ENCODE measurements at places on chromosomes 1 and 21.

- DNase-seq = no peak
These were observed 126.7 kb downstream of the CDC42BPA start for GRCh38 chr1:227191607-227192006.

GRCh38 chr1:112761714-112762480 is 46.8 kb upstream of the PPM1J start:
- no peak for DNase-seq

DNA sequence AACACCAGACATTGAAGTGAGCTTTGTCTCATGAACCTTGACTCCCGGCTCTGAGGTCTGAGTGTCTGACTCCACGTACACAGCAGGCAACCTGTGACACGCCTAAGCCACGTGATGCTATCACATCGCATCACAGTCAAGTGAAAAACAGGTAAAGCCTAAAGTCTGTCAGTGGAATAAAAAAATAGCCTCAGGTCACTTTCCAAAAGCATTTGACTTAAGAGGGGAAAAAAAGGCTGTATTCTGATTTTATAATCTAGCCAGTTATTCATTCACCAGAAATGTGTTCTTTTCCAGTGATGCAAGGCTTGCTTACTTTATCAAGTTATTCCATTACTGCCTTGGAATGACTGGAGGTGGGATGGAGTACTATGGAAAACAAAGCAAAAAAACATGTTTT is 163.2 kb upstream of the HMCN1 start:
- no peak for DNase-seq

DNA sequence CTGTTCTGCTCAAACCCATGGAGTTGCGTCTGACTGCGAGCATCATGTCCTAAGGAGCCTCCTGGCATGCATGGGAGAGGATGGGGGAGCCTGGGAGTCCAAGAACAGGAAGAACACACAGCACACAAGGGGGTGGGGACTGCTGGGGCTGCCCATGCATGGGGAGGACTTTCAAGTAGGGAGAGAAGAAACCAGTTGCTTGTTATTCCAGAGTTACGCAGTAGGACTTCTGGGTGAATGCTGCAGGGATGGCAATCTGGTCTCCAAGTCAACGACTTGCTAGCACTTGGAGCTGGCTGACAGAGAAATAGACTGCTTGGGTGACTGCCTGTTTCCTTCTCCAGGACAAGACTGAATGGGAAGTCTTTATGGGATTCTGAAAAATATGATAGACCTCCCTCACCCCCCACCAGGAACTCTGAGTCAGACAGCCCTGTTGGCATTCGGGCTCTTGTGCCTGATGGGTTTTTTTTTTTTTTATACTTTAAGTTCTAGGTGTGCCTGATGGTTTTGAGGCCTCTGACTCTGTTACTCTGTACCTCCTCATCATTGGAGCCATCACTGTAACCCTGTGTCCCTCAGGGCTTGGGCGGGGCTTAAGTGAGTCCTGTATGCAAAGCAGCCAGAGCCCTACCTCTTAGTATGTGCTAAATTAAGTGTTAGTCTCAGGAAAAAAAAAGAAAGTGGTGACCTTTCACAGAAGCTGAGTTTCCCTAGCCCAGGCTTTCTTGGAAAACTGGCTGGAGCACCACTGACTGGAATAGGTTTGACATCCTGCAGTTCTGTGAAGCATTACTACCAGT is 30.3 kb downstream of the MAP3K21 start:
- no peak for DNase-seq

Data from activated naive CD4-positive, alpha-beta T cell (primary cell).